Sigmoid colon (tissue), 7 donors: ENCODE measurements at places on chromosomes 13 and 19. TPM values are rescaled to one million over a fixed set of nuclear protein-coding genes. Genes with fewer than 3 reads are reported as not detected.
A peak's percentile ranks its signal among the peaks of the same experiment; 100 is the strongest.

The ZNF135 gene
- 6.3 TPM for total RNA-seq

The PGLYRP1 gene
- total RNA-seq: not detected

The PABPC3 gene
- total RNA-seq: not detected

The SPACA4 gene
- total RNA-seq: not detected

The ANO8 gene
- total RNA-seq: 2.5 TPM

DNA sequence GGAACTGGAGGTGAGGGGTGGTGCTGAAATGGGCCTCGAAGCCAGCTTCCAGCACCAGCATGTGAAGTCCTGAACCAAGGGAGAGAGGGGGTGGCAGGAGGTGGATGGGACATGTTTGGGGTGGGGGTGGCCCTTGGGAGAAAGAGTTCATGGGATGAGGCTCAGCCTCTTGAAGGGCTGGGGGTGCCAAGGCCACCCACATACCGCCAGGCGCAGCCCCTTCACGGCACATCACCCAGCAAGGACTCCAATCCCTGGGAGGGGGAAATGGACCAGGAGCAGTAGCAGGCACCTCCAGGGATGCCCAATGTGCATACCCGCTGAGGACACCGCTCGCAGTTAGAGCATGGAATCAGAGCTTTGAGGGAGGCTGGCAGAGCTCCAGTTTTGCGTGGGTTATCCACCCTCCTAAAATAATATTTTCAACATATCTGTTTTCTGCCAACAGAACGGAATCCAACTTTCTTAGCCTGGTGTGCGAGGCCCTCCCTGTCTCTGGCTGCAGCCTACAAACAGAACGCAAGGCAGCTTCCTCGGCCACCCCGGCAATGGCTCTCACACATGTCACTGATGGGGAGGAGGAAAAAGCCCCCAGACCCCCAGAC, 140.5 kb upstream of the VSTM2B start:
- H3K36me3 ChIP-seq: no peaks in the 10 kb centered on the region
- peaks cover 16% of the 10 kb centered on the region for H3K27me3 ChIP-seq
- H3K27ac ChIP-seq: no peak overlapping the region
- no peak overlapping the region for H3K4me3 ChIP-seq
- DNase-seq: peak; percentile 61

DNA sequence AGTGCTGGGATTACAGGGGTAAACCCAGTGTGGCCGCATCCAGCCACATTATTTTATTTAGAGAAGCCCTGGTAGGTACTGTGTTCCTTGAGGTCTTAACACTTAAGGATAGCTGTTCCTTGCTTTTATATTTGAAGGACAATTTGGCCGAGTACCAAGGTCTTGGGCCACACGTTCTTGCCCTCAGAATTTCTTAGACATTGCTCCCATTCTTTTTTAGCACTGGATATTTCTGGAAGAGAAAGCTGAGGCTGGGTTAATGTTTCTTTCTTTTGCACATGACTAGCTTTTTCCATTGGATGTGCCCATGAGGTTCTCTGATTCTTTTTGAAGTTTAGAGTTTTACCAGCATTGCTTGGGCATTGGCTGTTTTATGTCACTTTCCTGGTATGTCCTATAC, 5.5 kb upstream of the RNF113B start:
- no peaks in the 10 kb centered on the region for H3K4me1 ChIP-seq
- no peak overlapping the region for H3K4me3 ChIP-seq
- H3K36me3 ChIP-seq: no peaks in the 10 kb centered on the region
- DNase-seq: no peak

GRCh38 chr13:106376401-106377112, 158.9 kb downstream of the EFNB2 start:
- H3K4me3 ChIP-seq: no peak overlapping the region
- DNase-seq: peak; percentile 66
- H3K27me3 ChIP-seq: no peaks in the 10 kb centered on the region
- H3K36me3 ChIP-seq: no peaks in the 10 kb centered on the region
- H3K27ac ChIP-seq: no peak overlapping the region

DNA sequence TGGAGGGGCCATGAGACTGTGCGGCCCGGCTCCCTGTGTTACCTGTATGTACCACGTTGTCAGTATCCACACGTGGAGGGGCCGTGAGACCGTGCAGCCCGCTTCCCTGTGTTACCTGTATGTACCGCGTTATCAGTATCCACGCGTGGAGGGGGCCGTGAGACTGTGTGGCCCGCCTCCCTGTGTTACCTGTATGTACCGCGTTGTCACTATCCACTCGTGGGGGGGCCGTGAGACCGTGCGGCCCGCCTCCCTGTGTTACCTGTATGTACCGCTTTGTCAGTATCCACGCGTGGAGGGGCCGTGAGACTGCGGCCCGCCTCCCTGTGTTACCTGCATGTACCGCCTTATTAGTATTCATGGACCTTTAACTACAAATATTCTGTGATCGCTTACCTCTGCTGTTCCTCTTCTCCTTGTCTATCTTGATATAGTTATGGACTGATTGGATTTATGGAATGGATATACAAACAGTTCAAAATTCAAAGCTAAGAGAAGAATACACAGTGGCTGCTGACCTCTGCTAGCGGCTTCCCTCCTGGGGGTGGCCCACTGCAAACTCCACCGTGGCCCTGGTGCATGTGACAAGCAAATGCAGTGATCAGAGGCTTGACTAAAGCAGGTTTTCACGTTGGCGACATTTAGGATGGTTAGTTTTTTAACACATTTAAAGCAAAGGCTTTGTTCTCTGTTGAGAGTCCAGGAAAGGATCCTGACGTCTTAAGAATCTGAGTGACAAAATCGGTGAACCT, 38.7 kb downstream of the ATP11A start:
- no peaks in the 10 kb centered on the region for H3K27me3 ChIP-seq
- H3K27ac ChIP-seq: no peak overlapping the region
- DNase-seq: peak; percentile 50
- H3K36me3 ChIP-seq: no peaks in the 10 kb centered on the region
- H3K4me1 ChIP-seq: no peaks in the 10 kb centered on the region
- no peak overlapping the region for H3K4me3 ChIP-seq

DNA sequence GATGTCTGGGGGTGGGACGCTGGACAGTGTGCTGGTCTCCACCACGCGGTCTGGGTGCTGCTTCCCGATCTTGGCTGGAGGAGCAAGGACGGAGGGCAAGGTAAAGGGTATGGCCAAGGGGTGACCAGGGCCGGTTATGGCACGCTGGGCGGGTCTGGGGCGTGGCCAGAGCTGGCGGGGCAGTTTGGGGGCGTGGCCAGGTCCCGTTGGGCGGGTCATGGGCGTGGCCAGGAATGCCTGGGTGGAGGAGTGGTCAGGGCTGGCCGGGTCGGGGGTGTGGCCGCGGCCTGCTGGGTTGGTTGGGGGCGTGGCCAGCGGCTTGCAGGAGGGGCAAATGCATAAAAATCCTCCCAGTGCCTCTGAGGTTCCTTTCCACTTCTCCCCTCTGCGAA, 19.2 kb downstream of the GPX4 start:
- H3K4me3 ChIP-seq: no peak overlapping the region
- peaks cover 3% of the 10 kb centered on the region for H3K4me1 ChIP-seq
- H3K27me3 ChIP-seq: no peaks in the 10 kb centered on the region
